EL (cell line): ENCODE measurements at places on chromosomes 12 and 14.

GRCh38 chr12:15710860-15711510, 78.2 kb downstream of the EPS8 start:
- no peak for DNase-seq

- no peak for DNase-seq
These were observed 71.1 kb downstream of the PTCSC3 start for GRCh38 chr14:36105401-36105800.

- peak; percentile 5 for DNase-seq
These were observed 23.6 kb upstream of the TMEM260 start for GRCh38 chr14:56555921-56556570.

GRCh38 chr12:98110536-98110935, 404.9 kb upstream of the TMPO start:
- no peak for DNase-seq

- DNase-seq = no peak
These were observed 18.4 kb downstream of the ZFC3H1 start for GRCh38 chr12:71645268-71645667.

DNA sequence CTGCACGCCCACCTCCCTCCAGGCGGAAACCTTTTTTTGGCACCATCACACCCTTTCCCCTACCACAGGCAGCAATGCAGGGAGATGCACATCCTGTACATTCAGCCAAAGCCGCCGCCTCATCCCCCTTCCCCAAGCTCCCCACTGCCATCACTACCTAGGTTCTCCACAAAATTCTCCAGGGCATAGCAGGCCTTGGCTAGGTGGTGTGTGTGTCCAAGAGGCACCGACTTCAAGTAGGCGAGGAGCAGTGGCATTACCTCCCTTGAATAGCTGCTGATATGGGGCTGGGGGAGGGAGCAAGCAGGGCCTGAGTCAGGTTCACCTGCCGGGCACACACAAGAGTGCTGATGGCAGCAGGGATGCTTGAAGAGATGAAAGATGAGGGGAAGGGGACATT, 3.6 kb downstream of the IPO4 start:
- no peak for DNase-seq
